ENCODE measurements at places on chromosomes 3 and 15.

- DNase-seq = no peak
Observed at GRCh38 chr15:75945953-75946352, 42.3 kb downstream of the FBXO22 start.

DNA sequence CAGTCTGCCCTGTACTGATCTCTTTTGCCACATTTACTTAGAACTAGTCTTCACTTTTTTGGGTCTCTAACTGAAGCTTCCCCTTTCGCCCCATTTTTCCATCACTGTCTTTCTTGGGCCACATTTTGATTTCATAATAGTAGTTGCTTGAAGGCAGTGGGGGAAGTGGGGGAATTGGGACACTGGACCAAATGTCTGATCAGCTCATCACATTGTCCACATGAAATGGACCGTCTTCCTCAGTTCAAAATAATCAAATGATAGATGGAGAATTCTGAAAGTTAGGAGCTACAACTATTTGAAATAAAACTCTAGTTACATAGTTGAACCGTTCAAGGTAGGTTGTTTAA is 747 bp downstream of the PDCD6IP start:
- no peak for DNase-seq

DNA sequence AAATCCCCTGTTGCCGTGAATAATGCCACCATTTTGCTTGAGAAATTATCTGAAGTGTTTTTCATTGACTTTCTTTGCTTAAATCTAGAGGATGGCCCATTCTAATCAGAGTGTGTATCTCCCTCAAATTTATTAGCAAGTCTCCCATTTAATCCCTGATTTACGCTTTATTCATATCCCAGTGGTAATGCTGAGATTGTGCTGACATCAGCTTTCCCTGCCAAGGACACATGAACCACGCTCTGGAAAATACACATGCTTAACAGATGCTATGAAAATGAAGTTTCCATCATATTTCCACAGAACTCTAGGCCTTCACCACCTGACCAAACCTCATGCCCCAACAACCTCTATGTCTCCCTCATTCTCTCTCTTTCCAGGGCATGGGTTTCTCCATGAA is 545.4 kb downstream of the TUSC7 start:
- DNase-seq = no peak

DNA sequence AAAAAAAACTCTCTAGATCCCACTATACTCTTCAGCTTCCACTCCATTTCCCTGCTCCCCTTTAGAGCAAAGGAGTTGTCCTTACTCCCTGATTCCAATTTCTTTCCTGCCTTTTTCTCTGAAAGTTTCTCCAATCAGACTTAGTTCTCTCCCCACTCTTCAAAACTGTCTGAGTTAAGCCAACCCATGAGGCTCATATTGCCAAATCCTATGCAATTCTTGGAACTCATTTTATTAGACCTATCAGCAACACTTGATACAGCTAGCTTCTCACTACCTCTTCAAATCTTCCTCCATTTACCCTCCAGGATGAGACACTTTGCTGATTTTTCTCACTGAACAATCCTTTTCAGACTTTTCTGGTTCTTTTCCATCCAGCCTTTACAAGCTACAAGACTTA is 233.1 kb downstream of the THRB start:
- DNase-seq = no peak

GRCh38 chr3:123840961-123841360 is 43.2 kb downstream of the MYLK start:
- DNase-seq = no peak

DNA sequence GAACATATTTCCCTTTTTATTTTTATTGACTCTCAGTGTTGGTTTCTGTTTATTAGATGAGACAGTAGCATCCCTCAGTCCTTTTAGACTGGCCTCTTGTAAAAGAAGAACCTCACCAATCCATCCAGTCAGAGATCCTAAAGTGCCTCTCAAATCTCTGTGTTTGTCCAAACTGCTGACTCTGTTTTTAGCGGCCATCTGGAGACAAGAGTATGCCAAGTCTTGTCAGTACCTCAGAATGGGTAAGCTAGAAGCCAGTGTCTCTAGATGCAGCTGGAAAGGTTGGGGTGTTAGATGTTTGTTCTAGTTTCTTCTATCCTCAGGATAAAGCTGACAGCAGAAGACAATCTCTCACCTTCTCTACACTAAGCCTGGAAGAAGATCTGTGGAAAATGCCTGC is 537.7 kb upstream of the ZNF385D start:
- no peak for DNase-seq

GRCh38 chr15:71654042-71654719 is 156.2 kb upstream of the NR2E3 start:
- no peak for DNase-seq
